RWPE2 (cell line): ENCODE measurements at places on chromosomes 12 and 14.

DNA sequence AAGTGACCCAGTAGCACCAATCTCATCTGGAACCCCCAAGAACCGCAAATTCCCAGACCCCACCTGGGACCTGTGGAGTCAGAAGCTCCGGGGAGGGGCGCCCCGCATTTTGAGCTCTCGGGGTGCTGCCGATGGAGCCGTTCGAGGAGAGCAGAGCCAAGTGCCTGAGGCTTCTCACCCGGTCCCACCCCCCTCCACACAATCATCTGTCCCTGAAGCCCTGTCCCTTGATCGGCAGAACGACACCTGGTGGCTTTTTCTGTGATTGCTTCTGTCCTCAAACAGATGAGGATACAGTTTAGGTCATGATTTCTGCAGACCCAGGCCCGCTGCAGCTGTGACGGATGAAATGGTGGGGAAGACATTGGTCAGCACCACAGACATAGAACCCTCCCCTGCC lies 74.7 kb downstream of the NOC4L start:
- DNase-seq: no peak
- H3K4me1 ChIP-seq: no peaks in the 10 kb centered on the region
- peaks cover 16% of the 10 kb centered on the region for H3K27me3 ChIP-seq
- no peak overlapping the region for H3K4me3 ChIP-seq
- no peaks in the 10 kb centered on the region for H3K36me3 ChIP-seq

GRCh38 chr14:102431751-102432150 lies 69.0 kb downstream of the TECPR2 start:
- H3K27ac ChIP-seq: no peak overlapping the region
- H3K4me3 ChIP-seq: no peak overlapping the region
- DNase-seq: no peak
- H3K27me3 ChIP-seq: no peaks in the 10 kb centered on the region
- no peaks in the 10 kb centered on the region for H3K4me1 ChIP-seq

DNA sequence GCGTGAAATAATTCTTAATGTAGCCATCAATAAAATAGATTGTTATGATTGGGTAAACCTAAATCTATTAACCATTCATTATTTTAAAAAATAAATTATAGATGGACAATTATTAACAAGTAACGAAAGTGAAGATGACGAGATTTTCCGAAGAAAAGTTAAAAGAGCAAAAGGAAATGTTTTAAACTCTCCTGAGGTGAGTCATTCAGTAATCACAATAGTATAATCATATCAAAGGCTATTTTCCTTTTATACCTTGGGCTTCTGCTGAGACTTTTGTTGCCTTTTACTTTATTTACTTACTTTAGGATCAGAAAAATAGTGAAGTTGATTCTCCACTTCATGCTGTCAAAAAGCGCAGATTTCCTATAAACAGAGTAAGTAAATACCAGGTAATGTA lies 45.6 kb downstream of the FANCM start:
- peaks cover 49% of the 10 kb centered on the region for H3K36me3 ChIP-seq
- no peak for DNase-seq
- H3K27ac ChIP-seq: peak overlapping the region; percentile 48
- H3K4me1 ChIP-seq: peaks cover 40% of the 10 kb centered on the region

DNA sequence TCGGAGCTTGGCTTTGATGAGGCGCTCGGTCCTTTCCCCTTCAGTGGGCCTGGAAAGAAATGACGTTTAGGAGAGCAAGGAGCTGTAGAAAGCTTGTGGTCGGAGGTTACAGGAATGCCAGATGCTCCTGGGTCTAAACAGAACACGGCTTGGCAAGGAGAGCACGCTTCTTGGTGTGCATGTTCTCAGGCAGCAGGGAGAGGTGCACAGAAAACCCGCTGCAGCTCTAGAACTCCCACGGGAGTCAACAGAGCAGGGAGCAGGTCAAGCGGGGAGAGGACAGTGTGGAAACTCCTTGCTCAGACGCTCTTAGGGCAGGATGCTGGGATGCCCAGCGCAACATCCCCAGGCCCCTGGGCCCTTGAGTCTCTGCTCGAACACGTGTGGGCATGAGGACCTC lies 51.0 kb downstream of the SSH1 start:
- peaks cover 8% of the 10 kb centered on the region for H3K4me1 ChIP-seq
- no peaks in the 10 kb centered on the region for H3K27me3 ChIP-seq
- peaks cover 98% of the 10 kb centered on the region for H3K36me3 ChIP-seq
- peak overlapping the region; percentile 31 for H3K27ac ChIP-seq

DNA sequence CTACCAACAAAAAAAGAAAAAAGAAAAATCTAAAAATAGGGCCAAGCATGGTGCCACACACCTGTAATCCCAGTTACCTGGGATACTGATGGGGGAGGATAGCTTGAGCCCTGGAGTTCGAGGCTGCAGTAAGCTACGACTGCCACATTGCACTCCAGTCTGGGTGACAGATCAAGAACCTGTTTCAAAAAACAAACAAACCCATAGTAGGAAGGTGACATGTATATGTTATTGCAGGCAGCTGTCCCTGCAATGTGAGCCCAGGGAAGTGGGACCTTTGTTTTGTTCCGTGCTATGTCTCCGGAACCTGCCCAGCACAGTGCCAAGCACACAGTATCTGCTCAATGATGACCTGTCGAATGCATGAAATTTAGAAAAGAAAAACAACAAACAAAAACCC lies 37.2 kb upstream of the YY1 start:
- no peaks in the 10 kb centered on the region for H3K27me3 ChIP-seq
- no peak overlapping the region for H3K4me3 ChIP-seq
- no peak for DNase-seq
- peaks cover 12% of the 10 kb centered on the region for H3K4me1 ChIP-seq
- H3K27ac ChIP-seq: no peak overlapping the region
- no peaks in the 10 kb centered on the region for H3K36me3 ChIP-seq

DNA sequence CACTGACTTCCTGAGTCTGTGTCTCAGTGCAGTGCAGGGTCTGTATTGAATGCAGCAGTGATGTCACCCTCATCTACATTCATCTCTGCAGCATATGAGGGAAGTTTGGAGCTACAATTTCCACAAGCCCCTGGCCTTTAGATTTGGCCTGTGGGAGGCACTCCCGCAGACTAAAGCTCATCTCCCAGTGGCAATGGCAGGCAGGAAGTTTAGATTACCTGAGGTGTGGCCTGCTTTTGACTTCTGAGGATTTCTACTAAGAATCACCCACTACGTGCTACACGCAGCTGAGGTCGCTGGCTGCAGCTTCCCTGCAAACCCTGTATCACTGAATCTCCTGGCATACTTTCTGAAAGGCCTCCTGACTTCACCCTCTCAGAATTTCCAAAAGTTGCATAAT lies 202.2 kb upstream of the PRKD1 start:
- no peaks in the 10 kb centered on the region for H3K27me3 ChIP-seq
- no peak overlapping the region for H3K4me3 ChIP-seq
- no peak for DNase-seq

DNA sequence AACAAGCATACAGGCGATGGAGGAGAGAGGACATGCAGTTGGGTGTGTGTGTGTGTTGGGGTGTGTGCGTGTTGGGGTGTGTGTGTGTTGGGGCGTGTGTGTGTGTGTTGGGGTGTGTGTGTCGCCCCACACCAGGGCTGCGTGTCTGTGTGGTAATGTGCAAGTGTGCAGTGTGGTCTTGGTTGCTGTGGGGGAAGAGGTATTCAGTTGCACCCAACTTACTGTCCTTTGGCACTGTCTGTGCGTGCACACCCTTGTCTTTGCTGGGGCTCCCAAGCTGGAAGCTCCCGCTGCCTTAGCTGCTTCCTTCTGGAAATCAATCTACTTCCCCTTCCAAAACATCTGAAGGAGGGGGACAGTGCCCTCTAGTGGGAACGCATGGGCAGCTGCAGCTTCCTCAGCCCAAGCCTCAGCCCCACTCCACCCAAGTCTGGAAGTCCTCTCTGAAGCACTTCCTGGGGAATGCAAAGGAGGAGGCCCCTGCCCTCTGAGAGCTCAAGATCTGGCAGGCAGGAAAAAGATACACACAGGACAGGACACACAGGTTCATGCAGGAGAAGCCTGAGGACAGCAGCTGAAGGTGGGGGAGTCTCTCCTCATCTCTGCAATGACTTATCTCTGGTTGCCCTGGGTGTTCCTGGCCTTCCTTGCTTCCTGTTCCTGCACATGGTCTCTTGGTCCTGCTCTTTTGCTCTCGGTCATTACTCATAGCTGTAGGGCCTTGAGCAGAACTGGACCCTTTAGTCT lies 13.1 kb downstream of the ASIC1 start:
- DNase-seq: peak; percentile 69
- no peak overlapping the region for H3K27ac ChIP-seq
- no peaks in the 10 kb centered on the region for H3K27me3 ChIP-seq
- no peaks in the 10 kb centered on the region for H3K4me1 ChIP-seq
- no peaks in the 10 kb centered on the region for H3K36me3 ChIP-seq

- H3K4me3 ChIP-seq: no peak overlapping the region
- no peaks in the 10 kb centered on the region for H3K27me3 ChIP-seq
- no peak for DNase-seq
- no peaks in the 10 kb centered on the region for H3K36me3 ChIP-seq
Measured at GRCh38 chr14:60775296-60775695, 40.7 kb downstream of the MNAT1 start.

DNA sequence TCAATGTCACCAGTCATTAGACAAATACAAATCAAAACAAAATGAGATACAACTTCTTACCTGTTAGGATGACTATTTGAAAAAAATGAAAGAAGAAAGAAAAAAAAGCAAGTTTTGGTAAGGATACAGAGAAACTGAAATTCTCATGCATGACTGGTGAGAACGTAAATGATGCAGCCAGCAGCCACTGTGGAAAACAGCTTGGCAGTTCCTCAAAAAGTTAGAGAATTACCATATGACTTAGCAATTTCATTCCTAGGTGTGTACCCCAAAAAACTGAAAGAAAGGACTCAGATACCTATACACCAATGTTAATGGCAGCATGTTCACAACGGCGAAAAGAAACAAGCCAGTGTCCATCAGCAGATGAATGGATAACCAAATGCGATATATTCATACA lies 26.6 kb downstream of the NINJ2 start:
- no peak overlapping the region for H3K4me3 ChIP-seq
- DNase-seq: no peak
- H3K27me3 ChIP-seq: no peaks in the 10 kb centered on the region
- no peaks in the 10 kb centered on the region for H3K36me3 ChIP-seq
- peaks cover 18% of the 10 kb centered on the region for H3K4me1 ChIP-seq
- no peak overlapping the region for H3K27ac ChIP-seq

DNA sequence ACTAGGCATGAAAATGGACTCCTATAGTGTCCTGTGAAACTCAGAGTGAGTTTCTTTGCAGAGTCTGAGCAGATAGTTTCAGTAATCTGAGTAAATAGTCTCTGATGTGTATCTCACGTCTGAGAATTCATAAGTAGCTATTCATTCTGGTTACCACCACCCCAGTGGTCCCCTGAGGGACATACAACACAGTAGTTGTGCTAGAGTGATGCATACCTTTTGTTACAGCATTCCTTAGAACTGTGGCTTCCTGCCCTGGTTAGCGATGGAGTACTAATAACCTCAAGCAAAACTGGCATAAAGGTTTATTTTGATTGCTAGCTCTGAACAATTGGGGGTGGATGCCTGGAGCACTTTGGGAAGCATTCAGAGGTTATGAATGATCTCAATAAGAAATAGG lies 114.7 kb downstream of the DAAM1 start:
- no peaks in the 10 kb centered on the region for H3K36me3 ChIP-seq
- no peak overlapping the region for H3K27ac ChIP-seq
- H3K4me3 ChIP-seq: no peak overlapping the region
- peaks cover 31% of the 10 kb centered on the region for H3K4me1 ChIP-seq
- DNase-seq: no peak

DNA sequence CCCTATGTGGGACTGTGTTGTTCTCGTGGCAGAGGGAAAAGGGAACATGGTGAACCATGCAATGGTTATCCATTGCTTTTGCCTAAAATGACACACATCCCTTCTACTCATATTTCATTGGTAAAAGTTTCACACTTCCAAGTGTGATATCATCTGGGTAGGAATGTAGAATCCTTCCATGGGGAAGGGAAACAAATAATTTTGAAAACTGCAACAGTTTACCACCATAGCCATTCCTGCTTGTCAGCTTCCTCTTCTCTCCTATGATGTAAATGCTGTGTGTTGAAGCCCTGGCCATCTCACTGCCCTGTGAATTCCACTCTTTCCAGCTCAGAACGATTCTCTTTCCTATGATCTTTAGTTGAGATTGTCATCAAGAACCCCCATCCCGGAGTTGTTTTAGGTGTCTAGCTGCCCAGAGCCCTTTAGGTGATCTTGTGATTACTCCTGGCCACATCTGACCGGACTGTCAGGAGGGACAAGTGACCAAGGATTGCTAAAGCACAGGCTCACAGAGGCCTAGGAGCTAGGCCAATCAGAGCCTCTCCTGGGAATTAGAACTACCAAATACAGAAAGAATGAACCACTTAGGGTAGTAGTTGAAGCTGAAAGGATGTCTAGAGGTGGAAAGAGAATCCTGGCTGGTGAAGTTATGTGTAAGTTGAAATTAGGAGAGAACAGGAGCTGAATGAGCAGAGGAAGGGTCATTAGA lies 84.6 kb downstream of the VCPKMT start:
- H3K27ac ChIP-seq: no peak overlapping the region
- H3K27me3 ChIP-seq: no peaks in the 10 kb centered on the region
- peaks cover 16% of the 10 kb centered on the region for H3K4me1 ChIP-seq
- H3K36me3 ChIP-seq: no peaks in the 10 kb centered on the region
- no peak for DNase-seq

GRCh38 chr12:47122602-47123001 lies 42.8 kb upstream of the AMIGO2 start:
- H3K36me3 ChIP-seq: no peaks in the 10 kb centered on the region; the same call in 1 of the 2 replicates
- H3K4me1 ChIP-seq: peaks cover 15% of the 10 kb centered on the region
- no peak overlapping the region for H3K27ac ChIP-seq
- H3K27me3 ChIP-seq: no peaks in the 10 kb centered on the region

GRCh38 chr14:74531006-74531405 lies 37.4 kb downstream of the ISCA2 start:
- no peaks in the 10 kb centered on the region for H3K27me3 ChIP-seq
- DNase-seq: no peak
- H3K4me1 ChIP-seq: no peaks in the 10 kb centered on the region
- H3K36me3 ChIP-seq: peaks cover 56% of the 10 kb centered on the region

DNA sequence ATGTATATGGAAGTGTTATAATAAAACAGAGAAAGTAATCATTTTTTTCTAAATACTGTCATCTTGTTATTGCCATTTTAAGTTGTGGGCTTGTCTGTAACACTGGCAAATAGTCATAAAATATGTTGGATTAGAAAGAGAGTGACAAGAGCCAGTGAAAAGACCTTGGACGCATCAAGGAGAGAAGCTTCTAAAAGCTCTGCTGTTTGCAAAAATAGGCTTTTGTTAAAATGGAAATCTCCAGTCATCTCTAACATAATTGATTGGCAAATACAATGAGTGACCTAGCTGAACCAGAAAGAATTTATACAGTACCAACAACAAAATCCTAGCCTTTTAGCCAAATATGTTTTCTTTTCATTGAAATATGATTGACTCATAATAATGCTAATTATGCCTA lies 245.8 kb upstream of the RMST start:
- no peaks in the 10 kb centered on the region for H3K27me3 ChIP-seq
- H3K27ac ChIP-seq: no peak overlapping the region
- no peaks in the 10 kb centered on the region for H3K4me1 ChIP-seq
- no peak overlapping the region for H3K4me3 ChIP-seq
- no peak for DNase-seq

DNA sequence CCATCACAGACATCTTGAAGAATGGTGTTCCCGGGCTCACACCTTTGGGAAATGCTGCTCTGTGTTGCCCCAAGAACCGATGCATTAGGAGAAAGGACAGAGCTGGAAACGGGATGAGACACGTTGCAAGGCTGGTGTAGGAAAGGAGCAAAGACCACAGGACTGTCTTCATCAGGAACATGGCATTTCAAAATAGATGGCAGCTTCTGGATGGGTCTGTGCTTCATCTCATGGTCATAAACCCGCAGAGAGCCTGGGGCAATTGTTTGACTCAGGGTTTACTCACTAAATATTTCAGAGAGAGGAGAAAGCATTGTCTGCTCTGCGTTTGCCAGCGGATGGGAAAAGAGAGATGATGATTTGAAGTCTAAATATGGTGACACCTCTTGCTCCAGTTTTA lies 76.3 kb downstream of the CACNA1C start:
- H3K27me3 ChIP-seq: peaks cover 7% of the 10 kb centered on the region
- H3K27ac ChIP-seq: no peak overlapping the region
- no peak for DNase-seq
- H3K4me1 ChIP-seq: peaks cover 11% of the 10 kb centered on the region
